IMR-90 (cell line): ENCODE measurements at places on chromosomes 5 and 9. TPM values are rescaled to one million over a fixed set of nuclear protein-coding genes. Genes with fewer than 3 reads are reported as not detected.
A peak's percentile ranks its signal among the peaks of the same experiment; 100 is the strongest.

DNM1 gene
- 11.4 and 13.6 TPM in 2 replicates for total RNA-seq

CBY3 gene
- total RNA-seq = 0.18 TPM in 1 of 2 replicates, not detected in the other

FIBCD1 gene
- 1.1 and 2.2 TPM in 2 replicates for total RNA-seq

SPINK13 gene
- total RNA-seq = not detected in 2 replicates

NRARP gene
- not detected in 2 replicates for total RNA-seq

PPP2R2B gene
- total RNA-seq = not detected in 2 replicates

DMRT3 gene
- total RNA-seq = not detected in 2 replicates

PCDHGB3 gene
- 5.9 and 6.7 TPM in 2 replicates for total RNA-seq

PCYOX1L gene
- 5.8 and 7.0 TPM in 2 replicates for total RNA-seq

DNA sequence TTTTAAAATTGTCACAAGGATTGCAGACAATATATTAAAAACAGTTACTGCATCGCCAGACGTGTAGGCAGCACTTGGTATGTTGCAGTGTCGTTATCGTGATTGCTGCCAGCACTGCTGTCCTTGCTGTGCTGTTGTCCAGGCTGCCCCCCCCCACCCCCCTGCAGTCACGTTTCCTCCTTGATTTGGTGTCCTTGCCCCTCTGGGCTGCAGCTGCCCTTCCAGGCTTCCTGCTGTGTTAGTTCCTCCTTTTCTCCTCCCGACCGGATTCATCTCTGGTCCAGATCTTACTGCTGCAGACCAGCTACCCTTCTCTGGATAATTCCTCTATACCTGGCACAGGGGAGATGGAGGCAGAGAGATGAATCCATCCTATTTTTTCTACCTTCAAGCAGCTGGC, 298.9 kb downstream of the TRIM32 start:
- H3K27ac ChIP-seq = no peak overlapping the region
- H3K36me3 ChIP-seq = no peaks in the 10 kb centered on the region
- H3K4me1 ChIP-seq = no peaks in the 10 kb centered on the region

- no peak for DNase-seq
- no peaks in the 10 kb centered on the region for H3K36me3 ChIP-seq
- no peaks in the 10 kb centered on the region for H3K4me1 ChIP-seq
These were observed 28.4 kb upstream of the KCNIP1 start for GRCh38 chr5:170475294-170476000.

- no peaks in the 10 kb centered on the region for H3K36me3 ChIP-seq
- no peak overlapping the region for H3K27ac ChIP-seq
- no peaks in the 10 kb centered on the region for H3K4me1 ChIP-seq
- no peak for DNase-seq
- H3K4me3 ChIP-seq = no peak overlapping the region
These were observed 105.5 kb upstream of the PDE4D start for GRCh38 chr5:59999056-59999455.

GRCh38 chr5:175696139-175696854, 38.4 kb downstream of the HRH2 start:
- no peaks in the 10 kb centered on the region for H3K4me1 ChIP-seq
- H3K4me3 ChIP-seq = no peak overlapping the region
- H3K27me3 ChIP-seq = no peaks in the 10 kb centered on the region
- no peak for DNase-seq
- H3K27ac ChIP-seq = no peak overlapping the region
- H3K36me3 ChIP-seq = no peaks in the 10 kb centered on the region

DNA sequence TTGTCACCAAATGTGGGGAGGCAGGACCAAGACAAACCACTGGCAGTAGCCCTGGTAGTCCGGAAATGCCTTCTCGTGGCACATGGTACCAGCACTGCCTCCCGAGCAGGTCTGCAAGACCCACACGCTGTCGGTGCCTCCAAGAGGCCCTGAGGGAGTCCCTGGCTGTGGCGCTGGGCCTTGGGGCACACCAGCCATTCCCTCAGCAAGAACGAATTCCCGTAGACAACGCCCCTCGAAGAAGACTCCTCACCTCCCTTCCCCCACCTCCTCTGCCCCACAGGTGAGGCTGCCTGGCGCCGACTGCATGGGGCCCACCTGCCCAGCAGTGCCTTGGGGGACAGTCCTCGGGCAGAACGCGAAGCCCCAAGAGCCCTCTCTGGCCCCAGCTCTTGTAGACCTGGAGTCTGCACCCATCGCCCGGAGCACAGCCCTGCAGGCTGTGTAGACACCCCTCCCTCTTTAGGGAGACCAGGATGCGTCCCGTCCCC, 56.0 kb downstream of the EXD3 start:
- DNase-seq = no peak
- peaks cover 3% of the 10 kb centered on the region; the same call in 1 of the 2 replicates for H3K36me3 ChIP-seq
- H3K4me1 ChIP-seq = peaks cover 2% of the 10 kb centered on the region; the same call in 1 of the 2 replicates
- no peaks in the 10 kb centered on the region for H3K27me3 ChIP-seq

DNA sequence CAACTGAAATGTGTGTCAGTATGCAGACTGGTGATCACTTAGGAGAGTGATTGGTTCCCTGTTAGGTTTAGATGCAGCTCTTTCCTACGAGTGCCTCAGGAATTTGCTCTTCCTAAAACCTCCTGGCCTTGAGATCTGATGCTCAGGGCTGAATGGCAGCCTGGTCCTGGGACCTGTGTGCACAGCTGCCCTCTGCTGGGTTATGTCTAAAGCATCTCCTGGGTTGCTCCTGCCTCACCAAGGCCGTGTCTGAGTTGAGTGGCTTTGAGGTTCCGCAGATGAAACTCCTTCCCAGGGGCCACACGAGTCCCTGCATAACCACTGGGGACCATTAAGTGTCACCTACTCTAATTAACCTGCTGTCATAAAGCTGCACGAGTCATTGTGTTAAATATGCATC, 59.5 kb downstream of the MVB12B start:
- no peaks in the 10 kb centered on the region for H3K36me3 ChIP-seq
- peaks cover 3% of the 10 kb centered on the region; the same call in 1 of the 2 replicates for H3K4me1 ChIP-seq
- DNase-seq = no peak
- H3K4me3 ChIP-seq = no peak overlapping the region
- H3K27ac ChIP-seq = no peak overlapping the region

- H3K4me3 ChIP-seq = no peak overlapping the region
- H3K27me3 ChIP-seq = no peaks in the 10 kb centered on the region; the same call in 1 of the 2 replicates
- H3K4me1 ChIP-seq = no peaks in the 10 kb centered on the region
- H3K27ac ChIP-seq = no peak overlapping the region
These were observed 83.9 kb upstream of the GRAMD2B start for GRCh38 chr5:126339215-126339805.

GRCh38 chr5:151819830-151820229, 48.1 kb downstream of the G3BP1 start:
- 0 out of 2 replicates have a peak, but pooled peaks cover 6% of the 10 kb centered on the region for H3K36me3 ChIP-seq
- H3K27ac ChIP-seq = no peak overlapping the region
- no peak for DNase-seq
- no peak overlapping the region for H3K4me3 ChIP-seq

- no peak overlapping the region for H3K4me3 ChIP-seq
- no peaks in the 10 kb centered on the region for H3K27me3 ChIP-seq
- no peak for DNase-seq
- no peaks in the 10 kb centered on the region for H3K36me3 ChIP-seq
- no peak overlapping the region for H3K27ac ChIP-seq
These were observed 345.0 kb downstream of the DMAC1 start for GRCh38 chr9:7454624-7455023.

GRCh38 chr9:752681-753200, 88.8 kb upstream of the DMRT1 start:
- peaks cover under 1% of the 10 kb centered on the region; the same call in 1 of the 2 replicates for H3K36me3 ChIP-seq
- no peak overlapping the region for H3K4me3 ChIP-seq
- H3K27ac ChIP-seq = peak overlapping the region; percentile 57; the same call in 1 of the 2 replicates
- peak; percentile 25 for DNase-seq
- H3K27me3 ChIP-seq = no peaks in the 10 kb centered on the region
- peaks cover 20% of the 10 kb centered on the region for H3K4me1 ChIP-seq

GRCh38 chr5:55108661-55109060, 6.2 kb downstream of the GZMA start:
- DNase-seq = no peak
- H3K27ac ChIP-seq = no peak overlapping the region
- peaks cover 26% of the 10 kb centered on the region for H3K27me3 ChIP-seq
- H3K4me1 ChIP-seq = no peaks in the 10 kb centered on the region
- H3K4me3 ChIP-seq = no peak overlapping the region

DNA sequence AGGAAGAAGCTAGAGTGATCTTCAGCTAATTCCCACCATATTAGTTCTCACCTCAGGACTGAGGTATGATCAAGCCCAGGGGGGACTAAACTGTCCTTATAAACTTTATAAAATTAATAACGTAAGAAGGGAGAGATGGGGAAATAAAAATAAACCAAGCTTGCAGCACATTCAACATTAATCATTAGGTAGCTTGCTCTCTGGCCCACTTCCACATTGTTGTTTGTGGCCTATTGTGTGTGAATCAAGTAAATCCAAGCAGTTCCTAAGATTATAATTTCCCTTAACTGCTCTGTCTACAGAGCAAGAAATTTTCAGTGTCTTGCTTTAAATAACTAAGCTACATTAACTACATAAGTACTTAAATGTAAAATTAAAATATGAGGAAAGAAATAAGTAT, 131.3 kb upstream of the ABCA1 start:
- no peaks in the 10 kb centered on the region for H3K27me3 ChIP-seq
- H3K4me1 ChIP-seq = peaks cover 19% of the 10 kb centered on the region
- no peak overlapping the region for H3K27ac ChIP-seq
- H3K4me3 ChIP-seq = no peak overlapping the region
- DNase-seq = no peak
- H3K36me3 ChIP-seq = no peaks in the 10 kb centered on the region

GRCh38 chr5:71895546-71895945, 176.5 kb downstream of the CARTPT start:
- H3K36me3 ChIP-seq = no peaks in the 10 kb centered on the region
- H3K27ac ChIP-seq = no peak overlapping the region
- H3K4me3 ChIP-seq = no peak overlapping the region
- H3K4me1 ChIP-seq = peaks cover 9% of the 10 kb centered on the region
- no peak for DNase-seq
- H3K27me3 ChIP-seq = peaks cover 22% of the 10 kb centered on the region

- DNase-seq = no peak
- H3K36me3 ChIP-seq = no peaks in the 10 kb centered on the region
- no peaks in the 10 kb centered on the region for H3K27me3 ChIP-seq
- no peak overlapping the region for H3K27ac ChIP-seq
- peaks cover 13% of the 10 kb centered on the region for H3K4me1 ChIP-seq
These were observed 97.1 kb upstream of the LRRTM2 start for GRCh38 chr5:138972230-138972629.

DNA sequence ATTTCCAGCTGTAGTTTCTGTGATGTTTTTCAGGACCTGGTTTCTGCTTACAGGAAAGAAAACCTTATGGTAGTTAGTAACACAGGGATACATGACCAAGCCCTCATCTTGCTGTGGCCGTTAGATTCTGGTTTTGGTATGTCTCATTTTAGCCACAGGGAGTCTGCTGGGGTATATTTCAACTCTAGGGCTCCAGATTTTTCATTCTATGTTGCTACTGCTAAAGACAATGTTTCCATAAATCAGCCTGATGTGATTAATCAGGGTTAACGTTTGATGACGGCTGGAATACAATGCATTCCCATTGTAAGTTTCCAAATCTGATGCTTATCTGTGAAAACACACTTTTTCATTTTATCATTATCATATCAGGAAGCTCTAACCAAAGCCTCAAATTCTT, 48.2 kb downstream of the P4HA2 start:
- H3K4me3 ChIP-seq = no peak overlapping the region
- H3K27ac ChIP-seq = no peak overlapping the region
- H3K4me1 ChIP-seq = peaks cover 2% of the 10 kb centered on the region; the same call in 1 of the 2 replicates

DNA sequence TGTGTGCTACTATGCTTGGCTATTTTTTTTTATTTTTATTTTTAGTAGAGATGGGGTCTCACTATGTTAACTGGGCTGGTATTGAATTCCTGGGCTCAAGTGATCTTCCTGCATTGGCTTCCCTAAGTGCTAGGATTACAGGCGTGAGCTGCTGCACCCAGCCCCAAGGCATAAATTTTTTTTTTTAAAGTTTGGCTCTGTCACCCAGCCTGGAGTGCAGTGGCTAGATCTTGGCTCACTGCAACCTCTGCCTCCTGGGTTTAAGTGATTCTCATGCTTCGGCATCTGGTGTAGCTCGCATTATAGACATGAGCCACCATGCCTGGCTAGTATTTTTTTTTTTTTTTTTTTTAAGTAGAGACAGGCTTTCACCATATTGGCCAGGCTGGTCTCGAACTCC, 70.3 kb downstream of the RAB24 start:
- H3K4me1 ChIP-seq = peaks cover 14% of the 10 kb centered on the region
- peak overlapping the region; percentile 33 for H3K27ac ChIP-seq
- H3K4me3 ChIP-seq = no peak overlapping the region
- DNase-seq = no peak
- peaks cover 10% of the 10 kb centered on the region for H3K36me3 ChIP-seq
- H3K27me3 ChIP-seq = no peaks in the 10 kb centered on the region

DNA sequence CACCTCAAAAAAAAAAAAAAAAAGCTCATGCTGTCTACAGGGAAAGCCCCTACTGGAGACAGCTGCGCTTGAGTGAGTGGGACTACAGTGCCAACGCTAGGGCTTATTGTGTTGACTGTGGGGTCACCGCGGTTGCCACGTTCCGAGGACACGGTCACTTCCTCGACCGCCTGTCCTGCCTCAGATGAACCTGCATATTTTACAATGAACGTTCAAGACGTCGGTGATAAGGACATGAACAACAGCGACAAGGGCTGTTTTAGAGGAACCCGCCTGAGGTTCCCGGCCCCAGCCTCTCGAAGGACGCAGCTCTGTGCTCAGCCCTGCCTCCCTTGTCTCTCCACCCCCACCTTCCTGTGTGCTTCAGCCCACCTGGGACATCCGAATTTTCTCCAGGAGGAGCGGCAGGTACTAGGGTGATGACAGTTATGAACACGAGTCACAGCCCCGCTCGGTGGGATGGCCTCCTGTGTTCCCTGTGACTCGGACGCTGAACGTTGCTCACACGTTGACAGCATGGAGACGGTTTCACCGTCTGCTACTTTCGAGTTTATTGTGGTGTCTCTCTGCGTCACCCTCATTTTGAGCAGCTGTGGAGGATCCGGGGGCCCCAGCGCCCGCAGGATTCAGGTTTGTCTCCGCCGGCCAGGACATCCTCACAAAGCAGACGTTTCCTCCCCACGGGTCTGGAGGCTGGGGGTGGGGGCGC, 11.3 kb upstream of the DIPK1B start:
- no peak overlapping the region for H3K4me3 ChIP-seq
- H3K36me3 ChIP-seq = no peaks in the 10 kb centered on the region
- H3K4me1 ChIP-seq = 0 out of 2 replicates have a peak, but pooled peaks cover 2% of the 10 kb centered on the region
- peaks cover 25% of the 10 kb centered on the region for H3K27me3 ChIP-seq
